ENCODE measurements at places on chromosomes 6 and 20.

GRCh38 chr6:11229655-11230046 is 2.8 kb downstream of the NEDD9 start:
- DNase-seq, result no peak

DNA sequence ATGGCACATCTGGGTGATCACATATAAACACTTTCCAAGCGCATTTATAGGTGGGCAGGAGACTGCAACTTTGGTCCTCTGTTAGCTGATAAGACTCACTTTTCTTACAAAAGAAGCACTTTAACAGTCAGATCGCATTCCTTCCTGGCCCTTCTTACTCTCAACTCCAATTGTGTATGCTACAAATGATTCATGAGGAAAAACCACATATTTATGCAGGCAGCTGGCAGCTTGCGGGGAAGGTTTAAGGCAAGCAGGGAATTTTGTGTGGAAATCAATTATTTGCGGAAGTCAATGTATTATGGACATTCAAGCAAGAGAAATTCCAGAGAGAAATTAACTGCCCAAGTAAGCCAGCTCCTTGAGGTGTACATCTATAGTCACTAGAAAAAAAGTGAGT is 194.0 kb downstream of the PKHD1 start:
- DNase-seq, result no peak

DNA sequence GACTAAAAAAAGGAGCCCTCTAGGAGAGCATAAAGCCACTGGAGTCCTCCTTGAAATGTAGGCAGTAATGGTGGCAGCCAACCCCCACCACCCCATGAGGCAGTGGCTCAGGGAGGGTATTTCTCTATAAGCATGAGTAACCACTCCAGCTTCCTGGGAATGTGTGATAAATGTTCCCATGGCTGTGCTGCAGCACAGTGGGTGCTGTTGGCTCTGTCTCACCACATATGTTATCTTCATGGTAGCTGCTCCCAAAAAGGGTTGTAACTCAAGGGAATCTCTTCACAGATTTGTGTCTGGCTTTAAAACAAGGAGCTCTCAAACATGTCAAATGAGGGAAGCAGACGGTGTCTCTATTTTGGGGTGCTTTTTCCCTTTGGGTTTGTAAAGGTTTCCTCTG is 7.5 kb upstream of the PHACTR1 start:
- DNase-seq, result peak; percentile 79

DNA sequence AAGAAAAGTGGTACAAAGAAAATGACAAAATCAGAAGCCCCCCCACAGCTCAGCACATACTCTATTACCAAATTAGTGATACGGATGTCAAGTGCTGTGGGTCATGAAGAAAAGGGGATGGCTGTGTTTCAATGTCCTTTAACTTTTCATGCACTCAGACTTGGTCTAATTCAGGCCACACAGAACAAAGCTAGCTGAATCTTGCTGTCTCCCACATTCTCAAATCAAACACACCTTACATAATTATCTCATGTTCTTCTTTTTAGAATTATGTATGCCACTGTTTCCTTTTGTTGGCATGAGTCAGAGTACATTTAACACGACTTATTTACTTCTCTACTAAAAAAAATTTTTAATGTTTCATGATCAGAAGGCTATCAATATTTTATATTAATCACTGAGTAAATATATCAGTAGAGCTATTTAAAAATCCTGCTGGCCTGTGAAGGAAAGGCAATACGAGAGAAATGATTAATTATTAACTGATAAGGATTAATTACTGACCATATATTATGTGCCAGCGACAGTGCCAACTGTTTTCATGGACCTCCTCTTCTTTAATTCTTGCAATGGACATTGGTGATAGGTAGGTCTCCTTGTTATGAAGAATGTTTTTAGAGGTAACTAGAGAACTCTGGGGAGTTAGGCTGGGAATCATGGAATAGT is 596.5 kb upstream of the AGPAT4 start:
- no peak for DNase-seq

DNA sequence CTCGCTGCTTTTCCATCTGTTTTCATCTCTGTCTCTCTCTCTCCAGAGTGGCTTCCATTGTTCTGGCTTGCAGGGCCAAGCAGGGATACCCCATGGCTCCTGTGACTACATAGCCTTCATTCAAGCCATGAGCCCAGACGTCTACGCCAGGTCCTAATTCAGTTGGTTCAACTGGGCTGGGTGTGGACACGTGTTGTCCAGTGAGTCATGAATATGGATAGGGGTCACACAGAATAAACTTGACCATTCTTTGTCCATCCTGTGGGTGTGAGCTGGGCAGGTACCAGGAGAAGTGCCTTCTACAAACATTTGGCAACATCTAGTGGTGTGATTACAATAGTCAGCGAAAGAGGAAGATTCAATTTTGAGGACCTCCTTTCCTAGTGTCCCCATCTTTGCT is 96.9 kb upstream of the ARMC2 start:
- DNase-seq, result no peak

DNA sequence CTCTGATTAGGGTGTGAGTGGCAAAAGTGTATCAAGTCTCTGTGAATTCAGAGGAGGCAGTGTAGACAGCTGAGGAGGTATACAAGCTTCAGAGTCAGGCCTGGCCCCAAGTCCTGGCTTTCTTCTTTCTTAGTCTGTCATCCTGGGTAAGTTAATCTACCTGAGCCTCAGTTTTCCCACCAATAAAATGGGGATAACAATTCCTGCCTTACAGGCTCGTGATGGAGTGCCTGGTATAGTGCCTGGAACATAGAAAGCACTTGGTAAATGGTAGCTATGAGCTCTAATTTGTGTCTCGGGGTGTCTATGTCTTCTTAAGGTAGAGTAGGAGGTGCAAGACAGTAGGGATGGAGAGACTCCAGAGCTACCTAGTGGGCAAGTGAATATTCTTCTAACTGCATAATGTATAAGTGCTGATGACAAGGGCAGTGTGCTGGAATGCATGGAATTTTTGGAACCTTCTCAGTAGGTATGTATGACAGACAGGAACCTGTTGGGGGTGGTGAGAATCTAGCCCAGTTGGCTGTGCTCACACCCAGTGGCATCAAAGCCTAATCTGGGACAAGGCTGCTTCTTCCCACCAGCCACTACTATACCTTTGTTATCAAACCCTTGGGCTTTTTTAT is 4.0 kb upstream of the SCUBE3 start:
- DNase-seq, result no peak

- no peak for DNase-seq
Measured at GRCh38 chr6:134245706-134246105, 72.2 kb downstream of the SGK1 start.

DNA sequence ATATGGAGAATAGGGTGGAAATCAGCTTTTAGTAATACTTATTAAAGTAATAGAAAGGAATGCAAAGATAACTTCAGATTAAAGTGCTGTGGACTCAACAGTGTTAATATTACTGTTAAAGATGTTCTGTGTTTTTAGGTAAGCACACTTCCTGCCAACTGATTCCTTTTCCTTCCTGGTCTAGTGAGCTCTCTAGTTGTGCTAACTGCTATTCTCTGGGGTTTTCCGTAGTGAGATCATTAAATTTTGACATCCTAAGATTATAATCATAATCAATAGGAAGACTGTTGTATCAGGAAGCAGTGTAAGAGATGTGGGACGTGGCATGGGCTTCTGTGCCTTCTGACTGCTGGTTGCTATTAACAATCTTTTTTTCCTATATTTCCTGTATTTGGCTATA is 1.2 kb upstream of the TMEM217 start:
- no peak for DNase-seq

GRCh38 chr20:54173653-54174456 is at the start of gene CYP24A1:
Gene CYP24A1 (minus strand): TSS chr20:54173986. CDS start chr20:54173579, 407 bp downstream.
- DNase-seq, result no peak

DNA sequence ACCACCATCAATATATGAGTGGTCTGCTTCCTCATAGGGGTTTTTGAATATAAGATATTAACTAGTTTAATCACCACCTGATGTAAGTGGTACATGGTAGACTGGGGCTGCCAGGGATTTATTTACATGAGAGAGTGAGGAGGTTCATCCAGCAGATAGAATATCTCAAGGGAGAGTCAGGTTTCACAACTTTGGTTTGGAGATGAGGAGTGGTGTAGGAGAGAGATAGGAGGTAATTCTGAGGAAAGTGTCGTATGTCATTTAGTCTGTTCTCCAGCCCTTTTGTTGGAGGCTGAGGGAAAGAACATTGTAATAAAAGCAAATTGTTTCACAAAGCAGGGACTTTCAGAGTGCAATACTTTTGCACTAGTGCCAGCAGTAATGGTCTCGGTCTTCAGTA is 16.8 kb downstream of the L3MBTL3 start:
- no peak for DNase-seq

GRCh38 chr6:15763837-15764236 is 101.0 kb upstream of the DTNBP1 start:
- DNase-seq, result peak; percentile 63

DNA sequence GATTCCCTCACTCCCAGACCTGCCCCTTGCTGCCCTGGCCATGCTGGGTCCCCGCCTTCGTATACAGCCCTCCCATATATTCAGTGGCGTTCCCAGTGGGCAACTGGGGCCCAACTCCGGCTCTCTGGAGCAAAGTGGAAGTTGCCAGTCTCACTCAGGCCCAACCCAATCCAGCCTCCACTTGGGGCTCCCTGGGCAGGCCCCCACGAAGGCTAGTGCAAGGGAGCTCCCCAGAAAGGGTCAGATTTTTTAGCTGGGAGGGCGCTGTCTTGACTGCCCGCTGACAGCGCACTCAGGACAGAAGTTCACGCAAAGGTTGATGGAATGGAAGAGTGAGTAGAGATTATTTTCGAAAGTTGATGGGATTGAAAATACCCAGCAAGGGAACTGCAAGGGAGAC is 5.9 kb downstream of the TP53TG5 start:
- no peak for DNase-seq

GRCh38 chr20:20492521-20493332 is 124.8 kb downstream of the INSM1 start:
- peak; percentile 83 for DNase-seq

- DNase-seq, result no peak
Measured at GRCh38 chr6:128655978-128656498, 135.6 kb upstream of the PTPRK start.

Data from spinal cord (tissue), 10 donors.